ENCODE measurements at places on chromosomes 1 and 21.

DNA sequence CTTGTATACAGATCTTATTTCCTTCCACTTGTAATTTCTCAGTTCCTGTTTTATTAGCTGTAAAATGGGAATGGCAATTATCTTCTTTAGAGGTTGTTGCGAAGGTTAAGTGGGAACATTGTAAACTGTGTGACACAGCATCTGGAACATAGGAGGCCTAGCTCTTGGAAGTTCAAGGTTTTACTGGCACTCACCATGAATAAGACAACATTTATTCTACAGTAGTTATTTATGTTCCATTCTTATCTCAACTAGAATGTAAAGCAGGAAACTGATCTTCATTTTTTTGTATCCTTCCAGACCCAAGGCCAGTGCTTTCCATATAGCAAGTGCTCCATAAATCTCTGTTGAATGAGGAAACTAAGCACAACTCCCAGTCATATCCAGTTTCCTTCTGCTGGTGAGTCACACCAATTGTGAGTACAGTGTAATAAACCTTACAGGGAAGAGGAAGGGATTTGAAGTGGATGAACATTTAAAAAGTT is 1.4 kb downstream of the BCL10 start:
- peak; percentile 89 for DNase-seq

DNA sequence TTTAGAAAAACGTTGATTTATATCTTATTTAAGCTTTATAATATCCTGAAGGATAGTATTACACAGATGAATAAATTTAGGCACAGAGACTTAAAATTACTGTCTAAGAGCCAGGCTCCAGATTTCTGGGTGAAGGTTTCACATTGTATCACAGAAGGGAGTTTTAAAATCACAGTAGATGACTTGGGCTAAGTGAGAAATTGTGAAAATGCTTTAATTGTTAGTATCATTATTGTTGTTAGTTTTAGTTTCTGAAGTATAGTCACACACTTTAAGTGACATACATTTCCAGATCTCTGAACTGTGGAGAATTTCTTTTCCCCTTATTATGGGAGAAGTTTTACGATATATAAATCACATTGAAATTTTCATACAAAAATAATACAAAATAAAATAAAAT is 83.5 kb downstream of the NDUFS5 start:
- DNase-seq: no peak

DNA sequence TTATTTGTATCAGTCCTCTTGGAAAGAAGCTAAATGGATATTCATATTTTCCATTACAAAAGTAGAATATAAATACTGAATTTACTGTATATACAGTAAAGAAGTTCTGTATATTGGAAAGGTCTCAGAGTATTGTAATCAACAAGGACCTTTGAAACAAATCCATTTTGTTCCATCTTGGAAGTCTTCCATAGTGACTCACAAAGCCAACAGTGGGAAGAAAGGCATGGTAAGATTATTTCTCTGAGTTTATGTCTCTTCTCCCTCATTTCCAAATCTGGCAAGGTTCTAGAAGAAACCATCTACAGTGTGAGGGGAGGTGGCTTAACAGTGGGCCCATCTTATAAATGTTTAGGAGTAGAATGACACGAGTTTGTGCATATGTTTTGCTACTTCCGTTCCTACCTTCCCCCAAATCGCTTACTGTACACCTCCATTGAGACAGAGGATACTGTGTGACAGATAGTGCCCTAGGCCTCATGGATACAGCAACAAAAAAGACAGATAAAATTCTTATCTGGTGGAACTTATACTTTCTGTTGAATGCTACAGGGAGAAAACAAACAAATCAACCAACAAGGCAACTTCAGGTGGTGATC is 22.1 kb upstream of the SSX2IP start:
- DNase-seq: peak; percentile 79

DNA sequence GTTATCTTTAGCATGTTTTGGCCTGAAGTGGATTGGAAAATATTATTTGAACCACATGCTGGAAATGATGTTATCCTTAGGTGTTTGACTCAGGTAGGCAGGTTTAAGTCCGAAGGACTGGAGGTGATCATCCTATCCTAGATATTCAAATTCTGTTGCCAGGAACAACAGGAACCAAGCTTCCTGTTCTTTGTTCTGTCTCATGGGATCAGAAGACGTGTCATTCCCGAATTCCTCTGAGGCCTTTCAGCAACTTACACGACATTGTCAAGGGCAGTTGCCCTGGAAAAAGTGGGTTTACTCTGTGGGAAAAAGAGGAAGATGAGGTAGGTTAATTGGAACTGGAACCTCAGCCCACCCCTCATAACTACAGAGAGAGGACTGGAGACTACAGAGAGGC is 36.6 kb downstream of the SLAMF6 start:
- no peak for DNase-seq

DNA sequence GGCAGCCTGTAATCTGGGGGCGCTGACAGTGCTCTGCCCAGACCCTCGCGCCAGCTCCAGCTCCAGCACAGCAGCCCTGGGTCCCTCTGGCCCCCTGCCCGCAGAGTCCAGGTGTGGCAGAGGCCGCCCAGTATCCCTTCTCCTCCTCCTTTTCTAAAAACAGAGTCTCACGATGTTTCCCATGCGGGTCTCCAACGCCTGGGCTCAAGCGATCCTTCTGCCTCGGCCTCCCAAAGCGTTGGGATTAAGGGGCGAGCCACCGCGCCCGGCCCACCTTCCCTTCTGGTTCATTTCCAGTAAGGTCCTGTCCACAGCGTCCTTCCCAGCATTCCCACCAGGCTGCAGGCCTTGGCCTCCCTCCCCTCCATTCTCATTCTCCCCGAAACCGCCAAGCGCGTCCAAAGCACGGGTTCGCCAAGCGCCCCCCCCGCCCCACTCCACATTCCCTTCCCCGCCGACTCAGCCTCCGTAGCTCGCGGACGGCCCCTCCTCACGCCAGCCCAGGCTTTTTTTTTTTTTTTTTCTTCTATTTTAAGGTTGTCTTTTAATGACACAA is 2.0 kb upstream of the PCBP3 start:
- no peak for DNase-seq

DNA sequence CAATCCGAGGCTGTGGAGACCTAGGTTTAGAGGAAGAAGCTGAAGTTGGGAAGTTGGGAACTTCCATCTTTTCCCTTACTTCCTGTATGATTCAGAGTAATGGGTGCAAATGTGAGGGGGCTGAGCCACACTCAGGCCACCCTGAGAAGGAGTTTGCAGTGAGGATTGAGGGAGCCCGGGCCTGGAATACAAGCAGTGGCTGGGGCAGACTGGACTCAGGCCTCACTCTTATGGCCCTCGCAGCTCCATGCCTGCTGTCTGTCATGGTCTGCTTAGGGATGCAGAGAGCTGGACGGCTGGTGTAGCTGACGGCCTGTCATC is 73.7 kb upstream of the RAB4A start:
- DNase-seq: no peak

DNA sequence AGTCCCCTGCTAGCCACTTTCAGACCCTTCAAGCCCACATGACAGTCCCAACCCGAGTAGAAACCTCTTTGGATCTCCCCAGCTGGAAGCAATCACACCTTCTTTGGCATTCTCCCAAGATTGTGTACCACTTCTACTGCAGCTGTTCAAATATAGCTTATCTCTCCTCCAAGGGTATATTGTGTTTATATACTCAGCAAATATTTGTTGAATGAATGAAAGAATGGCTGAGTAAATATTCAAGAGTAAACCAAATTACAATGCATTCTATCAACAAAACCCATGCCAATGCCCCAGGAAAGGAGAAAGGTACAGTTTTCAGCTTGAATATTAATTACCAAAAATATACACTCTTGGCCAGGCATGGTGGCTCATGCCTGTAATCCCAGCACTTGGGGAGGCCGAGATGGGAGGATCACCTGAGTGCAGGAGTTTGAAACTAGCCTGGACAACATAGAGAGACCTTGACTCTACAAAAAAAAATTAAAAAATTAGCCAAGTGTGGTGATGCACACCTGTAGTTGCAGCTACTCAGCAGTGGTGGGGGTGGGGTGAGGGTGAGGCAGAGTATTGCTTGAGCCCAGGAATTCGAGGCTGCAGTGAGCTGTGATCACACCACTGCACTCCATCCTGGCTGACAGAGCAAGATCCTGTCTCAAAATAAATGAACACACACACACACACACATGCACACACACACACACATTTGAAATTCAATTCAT is 68.5 kb downstream of the NIBAN1 start:
- no peak for DNase-seq

DNA sequence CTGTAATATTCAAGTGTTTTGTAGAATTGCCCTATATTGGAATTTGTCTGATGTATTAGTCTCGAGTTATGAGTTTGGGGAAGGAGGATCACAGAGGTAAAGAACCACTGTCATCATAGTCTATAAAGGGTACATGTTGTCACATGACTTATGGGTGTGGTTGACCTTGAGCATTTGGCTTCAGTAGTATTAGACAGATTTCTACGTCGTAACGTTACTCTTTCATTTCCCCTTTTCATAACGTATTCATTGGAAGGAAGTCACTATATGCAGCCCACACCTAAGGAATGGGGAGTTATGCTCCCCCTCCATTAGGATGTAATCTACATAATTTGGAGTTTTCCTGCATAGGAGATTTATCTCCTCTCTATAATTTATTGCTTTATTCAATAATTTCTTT is 110.1 kb upstream of the VAV3 start:
- DNase-seq: no peak

DNA sequence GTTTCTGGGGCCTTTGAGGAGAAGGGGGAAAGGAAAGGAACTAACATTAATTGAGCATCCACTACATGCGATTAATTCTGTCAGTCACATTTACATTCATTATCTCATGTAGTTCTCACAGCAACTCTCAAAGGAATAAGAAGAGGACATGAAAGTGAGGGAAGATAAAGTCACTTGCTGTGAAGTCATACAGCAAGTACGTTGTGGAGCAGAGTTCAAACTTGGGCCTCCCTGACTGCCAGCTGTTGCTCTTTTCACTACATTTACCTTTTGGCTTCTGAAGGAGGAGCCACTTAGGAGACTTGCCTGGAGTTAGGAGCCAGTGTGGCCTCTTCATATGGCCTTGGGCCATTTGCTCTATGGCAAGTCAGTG is 6.2 kb downstream of the ZNF691 start:
- peak; percentile 7 for DNase-seq

DNA sequence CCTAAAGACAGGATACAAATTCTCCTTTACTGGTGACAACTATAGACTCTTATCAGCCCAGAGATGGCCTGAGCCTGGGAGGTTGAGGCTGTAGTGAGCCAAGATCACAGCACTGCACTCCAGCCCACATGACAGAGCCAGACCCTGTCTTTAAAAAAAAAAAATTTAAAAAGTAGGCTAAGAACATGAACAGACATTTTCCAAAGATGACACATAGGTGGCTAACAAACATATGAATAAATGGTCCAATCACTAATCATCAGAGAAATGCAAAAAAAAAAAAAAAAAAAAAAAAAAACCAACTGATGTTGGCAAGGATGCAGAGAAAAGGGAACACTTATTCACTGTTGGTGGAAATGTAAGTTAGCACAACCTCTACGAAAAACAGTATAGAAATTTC is 65.0 kb downstream of the TOR3A start:
- DNase-seq: peak; percentile 65

DNA sequence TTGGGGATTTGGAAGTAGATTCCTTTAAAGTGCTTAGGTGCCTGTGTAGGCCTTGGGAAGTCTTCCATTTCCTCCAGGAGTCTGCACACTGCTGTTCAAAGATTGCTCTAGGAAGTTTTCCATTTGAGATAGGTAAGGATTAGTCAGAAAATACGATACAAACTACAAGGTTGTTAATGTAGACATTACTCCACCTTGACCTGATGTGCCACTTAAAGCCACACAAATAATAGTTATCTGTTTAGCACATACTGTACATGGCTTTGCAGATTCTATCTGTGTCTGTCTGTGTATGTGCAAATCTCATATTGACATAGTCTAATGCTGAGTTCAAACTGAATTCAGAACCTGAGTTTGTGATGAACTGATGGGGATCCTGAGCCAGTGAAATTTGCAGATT is 118.4 kb downstream of the RHOU start:
- DNase-seq: no peak

DNA sequence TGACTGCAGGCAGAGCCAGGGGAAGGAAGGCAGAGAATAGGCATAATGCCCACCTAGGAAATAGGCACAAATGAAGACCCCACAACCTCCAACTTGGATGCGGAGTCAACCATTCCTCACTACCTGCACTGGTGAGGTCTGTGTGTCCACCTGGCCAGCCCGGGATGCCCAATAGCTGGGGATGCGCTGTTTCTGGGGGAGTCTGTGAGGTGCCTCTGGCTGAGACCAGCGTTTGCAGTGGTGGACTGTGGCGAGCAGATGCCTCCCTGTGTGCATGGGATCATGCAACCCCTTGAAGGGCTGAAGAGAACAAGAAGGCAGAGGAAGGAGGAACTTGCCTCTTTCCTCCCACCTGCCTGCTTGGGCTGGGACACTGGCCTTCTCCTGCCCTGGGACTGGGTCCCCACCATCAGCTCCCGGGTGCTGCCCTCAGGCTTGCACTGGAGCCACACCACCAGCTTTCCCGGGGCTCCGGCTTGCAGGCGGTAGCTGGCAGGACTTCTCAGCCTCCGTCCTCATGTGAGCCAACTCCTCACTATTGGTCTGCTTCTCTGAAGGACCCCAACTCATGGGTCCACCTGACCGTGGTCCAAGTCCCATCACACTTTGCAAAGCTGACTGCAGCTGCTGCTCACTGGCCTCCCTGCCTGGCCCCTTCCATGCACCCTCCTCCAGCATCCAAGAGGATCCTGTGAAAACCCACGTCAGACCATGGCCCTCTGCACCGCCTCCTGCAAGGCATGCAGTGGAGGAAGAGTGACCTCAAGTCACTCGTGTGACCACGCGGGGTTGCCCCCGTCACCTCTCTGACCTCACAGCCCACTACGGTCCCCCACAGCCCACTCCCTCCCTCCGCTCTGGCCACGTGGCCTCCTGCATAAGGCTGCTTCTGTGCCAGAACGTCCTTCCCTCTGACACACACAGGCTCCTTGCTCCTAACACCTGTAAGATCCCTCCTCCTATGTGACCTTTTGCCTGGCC is 2.7 kb upstream of the PDE9A start:
- no peak for DNase-seq

DNA sequence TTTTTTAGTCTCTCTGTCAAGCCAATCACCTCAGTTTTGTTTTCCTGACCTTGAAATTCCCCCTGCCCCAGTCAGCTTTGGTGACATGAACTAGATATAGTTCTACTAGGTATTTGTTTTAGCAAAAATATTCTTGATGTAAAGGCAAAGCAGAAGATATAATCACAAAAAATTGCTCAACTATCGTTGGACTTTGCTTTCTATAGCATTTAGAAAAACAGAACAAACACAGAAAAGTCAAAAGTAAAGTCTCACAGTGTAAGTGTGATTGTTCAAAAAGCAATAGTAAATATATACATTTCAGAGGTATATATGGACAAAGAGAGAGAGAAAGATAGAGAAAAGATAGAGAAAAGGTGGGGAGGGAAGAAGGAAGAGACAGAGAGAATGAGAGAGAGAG is 305.9 kb downstream of the ADGRL2 start:
- no peak for DNase-seq

GRCh38 chr1:2098839-2099785 is 48.9 kb downstream of the PRKCZ start:
- DNase-seq: no peak

- DNase-seq: no peak
Measured at GRCh38 chr1:241271427-241271826, 85.6 kb downstream of the RGS7 start.
